ENCODE measurements at places on chromosomes 4 and X.
A peak's percentile ranks its signal among the peaks of the same experiment; 100 is the strongest.

DNA sequence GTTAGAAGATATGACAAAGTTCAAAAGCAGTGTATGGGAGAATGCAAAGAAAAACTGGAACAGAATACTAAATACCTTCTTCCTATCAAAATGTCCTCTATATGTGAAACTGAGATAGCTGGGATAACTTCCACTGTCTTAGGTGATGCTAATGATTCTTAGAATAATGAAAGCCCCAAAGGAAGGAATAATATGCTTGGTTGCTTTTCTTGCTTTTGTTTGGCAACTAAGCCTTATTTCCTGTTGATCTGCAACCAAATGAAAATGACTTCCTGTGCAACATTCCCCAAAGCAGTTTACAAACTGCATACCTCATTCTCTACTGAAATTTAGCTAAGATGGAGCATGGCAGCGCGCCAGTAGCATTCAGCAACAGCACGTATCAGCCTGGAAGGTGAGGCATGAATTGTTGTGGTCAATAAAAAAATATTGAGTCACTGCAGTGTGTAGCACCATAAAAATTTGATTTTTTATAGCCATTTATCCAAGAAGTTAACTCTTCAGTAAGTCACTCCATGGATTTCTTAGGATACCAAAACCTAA, 18.7 kb downstream of the NDNF start:
- peak; percentile 73 for DNase-seq

DNA sequence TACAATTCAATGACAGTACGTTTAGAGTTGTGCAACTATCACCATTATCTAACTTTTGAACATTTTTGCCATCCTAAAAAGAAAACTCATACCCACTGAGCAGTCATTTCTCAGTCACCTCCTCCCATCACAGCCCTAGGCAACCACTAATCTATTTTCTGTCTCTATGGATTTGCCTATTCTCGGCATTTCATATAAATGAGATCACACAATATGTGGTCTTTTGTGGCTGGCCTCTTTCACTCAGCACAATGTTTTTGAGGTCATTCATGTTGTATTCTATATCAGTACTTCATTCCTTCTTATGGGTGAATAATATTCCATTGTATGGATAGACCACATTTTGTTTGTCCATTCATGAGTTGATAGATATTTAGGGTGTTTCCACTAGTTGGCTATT, 103.0 kb downstream of the PPEF1 start:
- no peak for DNase-seq

DNA sequence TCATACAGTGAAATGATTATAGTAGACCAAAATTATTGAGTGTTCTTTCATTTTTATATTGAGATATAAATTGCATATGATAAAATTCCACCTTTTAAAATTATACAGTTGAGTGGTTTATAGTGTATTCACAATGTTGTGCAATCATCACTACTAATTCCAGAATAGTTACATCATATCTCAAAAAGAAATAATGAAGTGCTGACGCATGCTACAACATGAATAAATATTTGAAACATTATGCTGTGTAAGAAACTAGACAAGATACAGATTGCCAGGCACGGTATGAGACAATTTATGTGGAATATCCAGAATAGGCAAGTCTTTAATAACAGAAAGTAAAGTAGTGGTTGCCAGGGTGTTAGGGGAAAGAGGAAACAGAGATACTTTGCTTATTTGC, 871.7 kb downstream of the FAM133A start:
- no peak for DNase-seq

GRCh38 chrX:39728025-39728424, 369.7 kb downstream of the BCOR start:
- no peak for DNase-seq

GRCh38 chrX:78092296-78092695, 11.8 kb upstream of the PGK1 start:
- peak; percentile 51 for DNase-seq

DNA sequence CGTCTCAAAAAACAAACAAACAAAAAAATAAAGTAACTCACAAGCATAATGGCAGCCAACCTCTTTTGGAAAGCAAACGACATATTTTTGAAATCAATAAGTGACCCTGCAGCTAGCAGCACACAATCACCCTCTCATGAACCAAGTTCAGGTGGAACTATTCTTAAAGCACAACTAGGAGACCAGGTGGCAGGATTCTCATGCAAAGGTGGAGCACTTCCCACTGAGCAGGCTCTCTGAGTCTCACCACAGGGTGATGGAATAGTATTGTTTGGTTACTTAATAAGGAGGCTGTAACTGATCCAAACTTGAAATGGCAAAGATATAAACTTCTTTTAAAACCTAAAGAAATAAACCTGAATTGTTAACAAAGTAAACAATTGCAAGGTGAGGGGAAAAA, 1293.1 kb downstream of the PCDH19 start:
- DNase-seq, result no peak

GRCh38 chrX:94961730-94962129, 1287.7 kb downstream of the FAM133A start:
- no peak for DNase-seq

- no peak for DNase-seq
Measured at GRCh38 chr4:3857269-3857926, 91.2 kb downstream of the ADRA2C start.

DNA sequence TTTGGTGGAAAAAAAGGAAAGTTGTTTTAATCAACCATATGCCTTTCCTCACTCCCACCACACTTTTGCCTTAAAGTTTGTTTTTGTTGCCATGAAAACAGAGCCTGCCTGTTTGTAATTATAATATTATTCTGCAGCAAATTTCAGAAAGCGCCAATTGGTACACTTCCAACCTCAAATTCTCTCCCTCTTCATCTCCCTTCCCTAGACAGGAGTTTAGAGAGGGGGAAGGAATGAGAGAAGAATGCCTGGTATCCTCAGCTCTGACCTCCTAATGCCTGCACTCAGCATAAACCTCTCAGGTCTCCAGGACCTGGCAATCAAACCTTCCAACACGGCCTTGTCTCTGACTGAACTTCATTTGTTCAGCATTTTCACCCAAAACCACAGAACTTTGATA, 138.4 kb upstream of the HCCS start:
- DNase-seq, result peak; percentile 75

DNA sequence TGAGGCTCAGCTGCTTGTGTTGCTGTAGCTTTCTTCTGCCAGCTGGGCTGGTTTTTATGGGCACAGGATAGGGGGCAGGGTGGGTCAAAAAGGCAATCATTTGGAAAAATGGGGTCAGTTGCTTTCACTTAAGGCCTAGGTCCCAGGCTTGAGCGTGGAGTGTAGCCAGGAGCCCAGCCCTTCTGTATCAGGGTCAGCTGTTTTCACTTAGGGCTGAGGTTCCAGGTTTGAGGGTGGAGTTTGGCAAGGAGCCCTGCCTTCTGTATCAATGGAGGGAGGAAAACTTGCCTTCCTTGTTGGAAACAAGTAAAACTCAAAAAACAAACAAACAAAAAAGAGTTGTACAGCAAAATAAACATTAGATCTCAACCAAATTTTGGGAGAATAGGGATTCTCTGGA, 37.0 kb upstream of the UGT8 start:
- DNase-seq, result no peak

DNA sequence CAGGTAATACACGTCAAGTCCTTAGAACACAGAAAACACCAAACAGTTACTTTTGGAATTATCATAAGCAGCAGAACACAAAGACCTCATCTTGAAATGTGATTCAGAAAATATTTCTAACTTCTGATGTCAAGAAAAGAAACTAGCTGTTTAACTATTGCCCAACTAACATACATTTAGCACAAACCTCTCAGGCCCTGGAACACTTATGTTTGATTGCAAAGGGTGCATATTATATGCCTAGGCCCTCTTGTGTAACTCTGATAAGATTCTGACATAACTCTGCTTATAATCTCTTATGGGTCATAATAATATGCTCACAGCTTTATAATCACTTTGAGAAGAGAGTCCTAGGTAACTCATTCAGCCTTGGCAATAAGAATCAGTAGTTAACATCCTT, 62.6 kb downstream of the TBC1D9 start:
- DNase-seq, result no peak

- DNase-seq, result peak; percentile 74
Measured at GRCh38 chr4:39353478-39354253, 12.5 kb downstream of the RFC1 start.

DNA sequence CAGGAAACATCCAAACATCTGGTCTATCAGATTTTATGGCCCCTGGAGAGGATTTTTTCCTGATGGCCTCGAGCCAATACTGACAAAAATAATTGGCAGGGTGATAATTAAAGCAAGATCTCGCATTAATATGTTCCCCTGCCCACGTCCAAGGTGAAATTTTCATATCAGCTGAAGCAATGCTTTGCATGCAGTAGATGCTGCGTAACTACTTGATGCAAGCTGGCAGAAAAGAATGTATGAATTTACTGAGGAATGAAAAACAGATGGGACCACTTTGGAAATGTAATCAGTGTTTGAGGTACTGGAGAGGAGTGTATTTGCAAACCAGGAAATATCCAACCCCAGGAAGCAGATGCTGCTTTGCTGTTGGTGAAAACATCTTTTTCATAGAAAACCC, 36.8 kb upstream of the REST start:
- peak; percentile 82 for DNase-seq

DNA sequence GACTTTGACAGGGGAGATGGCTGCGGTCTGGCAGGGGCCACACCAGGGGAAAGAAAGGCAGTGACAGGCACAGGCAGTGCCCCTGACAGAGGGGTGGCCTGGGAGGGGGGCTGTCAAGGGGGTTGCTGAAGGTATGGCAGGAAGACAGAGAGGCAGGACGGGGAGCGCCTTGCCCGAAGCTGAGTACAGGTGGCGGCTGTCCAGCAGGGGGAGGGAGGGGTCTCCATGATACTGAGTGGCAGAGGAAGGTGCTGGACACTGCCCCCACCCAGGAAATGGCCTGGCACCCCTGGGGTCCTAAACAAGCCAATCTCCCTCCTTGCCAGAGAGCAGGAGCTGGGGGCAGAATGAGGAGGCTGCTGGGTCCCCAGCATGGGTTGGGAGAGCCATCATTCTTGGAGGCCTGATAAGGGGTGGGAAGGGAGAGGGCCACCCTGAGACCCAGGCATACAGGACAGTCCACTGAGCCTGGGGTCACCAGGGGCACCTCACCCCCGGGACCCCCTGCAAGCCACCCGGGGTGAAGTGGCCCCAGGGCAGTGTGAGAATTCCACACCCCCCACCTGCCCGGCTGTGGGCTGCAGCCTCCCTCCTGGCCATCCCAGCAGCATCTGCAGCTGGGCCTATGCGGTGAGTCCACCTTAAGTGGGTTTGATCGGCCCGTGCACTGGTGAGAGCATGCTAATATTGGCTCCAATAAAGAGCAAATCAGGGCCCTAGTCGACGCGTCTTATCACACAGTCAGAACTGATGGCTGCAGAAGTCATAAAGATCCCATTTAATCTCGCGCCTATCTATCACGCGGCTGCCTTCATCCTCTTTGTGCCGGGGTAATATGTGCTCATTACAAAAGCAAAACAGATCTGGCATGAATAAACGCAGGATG, 108.5 kb downstream of the FAM53A start:
- no peak for DNase-seq

DNA sequence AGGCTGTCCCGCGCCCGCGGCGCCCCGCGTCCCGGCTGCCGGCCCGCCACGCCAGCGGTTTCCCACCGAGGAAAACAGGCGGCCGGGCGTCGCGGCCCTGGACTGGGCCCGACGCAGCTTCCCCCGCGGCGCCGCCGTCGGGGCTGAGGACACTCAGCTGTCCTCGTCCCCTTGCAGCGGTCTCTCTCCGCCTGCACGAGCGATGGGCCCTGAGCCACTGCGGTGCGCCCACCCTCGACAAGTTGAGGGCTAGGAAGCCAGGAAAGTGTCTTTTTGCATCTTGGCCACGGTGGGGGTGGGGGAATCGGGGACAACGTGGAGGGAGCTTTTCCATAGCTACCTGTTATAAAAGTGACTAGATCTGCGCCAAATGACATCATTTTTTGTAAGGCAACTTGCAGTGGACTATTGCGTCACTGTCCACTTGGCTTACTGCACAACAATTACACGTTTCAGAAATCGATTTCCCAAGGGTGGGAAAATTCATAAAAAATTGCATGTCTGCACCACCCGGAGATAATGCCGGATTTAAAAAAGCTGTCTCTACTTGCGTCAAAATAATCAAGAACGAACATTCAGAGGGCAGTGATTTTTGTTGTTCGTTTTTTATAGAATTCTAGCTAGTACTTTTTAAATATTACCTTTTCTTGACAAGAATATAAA, 1.1 kb downstream of the KLHL15 start:
- peak; percentile 58 for DNase-seq

DNA sequence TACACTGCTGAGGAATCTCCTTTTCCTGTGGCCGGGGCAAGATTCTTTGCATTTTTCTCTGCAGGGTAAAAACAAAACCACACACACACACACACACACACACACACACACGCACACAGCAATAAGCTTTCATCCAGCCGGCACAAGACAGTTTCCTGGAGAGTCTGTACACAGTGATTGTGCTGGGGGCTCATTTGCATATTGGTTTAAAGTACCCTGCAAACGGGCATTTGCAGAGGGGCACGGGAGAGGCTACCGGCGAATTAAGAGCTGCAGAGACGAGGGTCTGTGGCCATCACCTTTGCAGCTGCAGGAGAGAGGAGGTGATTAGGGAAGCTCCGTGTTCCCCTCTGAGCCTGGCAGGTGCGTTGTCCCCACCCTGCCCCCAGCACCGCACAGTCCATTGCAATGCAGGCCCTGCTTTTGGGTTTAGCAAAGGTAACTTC, 219.9 kb downstream of the SHOX start:
- DNase-seq, result peak; percentile 75

DNA sequence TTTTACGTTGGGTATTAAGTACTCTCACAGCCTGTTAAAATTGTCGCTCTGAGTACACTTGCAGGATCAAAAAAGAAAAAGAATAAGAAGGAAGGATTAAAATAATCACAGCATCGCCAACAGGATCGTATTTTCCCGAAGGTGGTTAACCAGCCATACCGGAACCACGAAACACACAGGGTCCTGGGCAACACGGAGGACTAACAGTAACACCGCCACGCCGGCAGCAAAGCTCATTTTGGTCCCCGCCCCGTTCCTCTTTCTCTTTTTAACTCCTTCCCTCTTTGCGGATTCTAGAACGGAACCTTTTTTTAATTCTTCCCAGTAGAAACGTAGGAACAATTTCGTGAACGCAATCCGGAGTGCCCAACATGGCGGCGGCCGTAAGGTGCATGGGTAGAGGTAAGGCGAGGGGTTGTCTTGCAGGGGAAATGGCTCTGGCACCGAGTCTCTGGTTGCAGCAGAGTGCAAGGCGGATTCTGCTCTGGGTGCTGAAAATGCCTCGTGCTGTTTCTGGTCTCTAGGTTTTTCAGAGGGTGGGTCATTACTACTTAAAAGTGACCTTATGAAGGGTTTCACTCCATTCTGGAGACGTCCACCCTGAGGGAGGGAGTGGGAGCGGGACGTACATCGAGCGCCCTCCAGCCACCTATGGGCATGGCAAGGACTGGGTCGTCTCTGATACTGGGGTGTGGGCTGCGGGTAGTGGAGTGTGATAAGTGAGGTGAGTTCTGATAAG, at the start of gene MRPL1:
Gene MRPL1, plus strand, starts transcription at position 353 of the 739 bp plus-strand sequence. Its CDS starts 19 bp downstream, at position 372.
- DNase-seq, result peak; percentile 96
